ENCODE measurements at places on chromosomes 4 and X.

- no peak for DNase-seq
Observed at GRCh38 chr4:38820329-38821061, 15.9 kb upstream of the TLR1 start.

- no peak for DNase-seq
Observed at GRCh38 chrX:3286196-3286945, 60.1 kb downstream of the MXRA5 start.

DNA sequence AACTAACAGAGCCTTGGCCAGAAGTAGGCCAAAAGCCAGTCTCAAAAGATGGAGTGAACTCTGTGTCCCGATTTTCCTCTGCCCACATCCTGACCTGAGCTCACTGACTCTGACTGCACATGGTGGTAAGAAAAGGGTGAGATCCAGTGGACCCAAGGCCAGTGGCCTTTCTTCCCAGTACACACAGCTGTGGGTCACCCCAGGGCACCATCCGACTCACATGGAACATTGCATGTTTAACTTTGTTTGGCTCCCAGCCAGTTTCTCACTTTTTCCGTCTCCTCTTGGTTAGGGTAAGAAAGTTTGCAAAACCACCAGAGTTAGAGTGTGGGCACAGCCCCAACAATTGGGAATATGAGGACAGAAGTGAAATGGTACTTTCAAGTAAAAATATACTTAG lies 69.8 kb downstream of the GAB1 start:
- DNase-seq: no peak

DNA sequence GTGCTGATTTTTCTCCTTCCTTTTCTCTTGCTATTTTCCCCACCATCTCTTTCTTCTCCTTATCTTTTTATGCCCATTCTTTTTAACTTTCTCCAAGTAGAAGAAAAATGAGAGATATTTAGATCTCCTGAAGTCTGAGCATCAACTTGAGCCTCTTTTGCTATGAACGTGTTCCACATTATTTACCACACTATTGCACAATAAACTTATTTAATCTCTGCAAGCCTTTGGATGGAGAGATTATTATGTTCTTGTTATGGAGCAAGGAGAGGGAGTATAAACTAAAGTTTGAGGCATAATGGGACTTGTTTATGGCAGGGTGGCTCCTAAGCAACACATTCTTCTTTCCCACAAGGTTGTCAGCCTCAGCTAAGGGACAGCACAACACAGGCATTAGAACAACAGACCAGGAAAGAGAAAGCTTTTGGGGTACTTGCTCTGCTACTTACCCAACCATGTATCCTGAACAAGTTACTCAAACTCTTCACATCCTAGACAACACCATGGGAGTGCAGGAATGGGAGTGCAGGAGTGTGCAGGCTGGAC lies 365.5 kb upstream of the BOD1L1 start:
- no peak for DNase-seq

- DNase-seq: no peak
Observed at GRCh38 chr4:150906987-150907633, 108.0 kb downstream of the LRBA start.

GRCh38 chr4:174281182-174281737 lies 2.2 kb downstream of the FBXO8 start:
- no peak for DNase-seq

- no peak for DNase-seq
Observed at GRCh38 chr4:172573899-172574298, 594.7 kb upstream of the GALNT7 start.

GRCh38 chrX:47366041-47366722 lies 4.2 kb upstream of the ZNF157 start:
- DNase-seq: peak; percentile 78

- DNase-seq: no peak
Observed at GRCh38 chrX:67759018-67759417, 215.2 kb downstream of the AR start.

DNA sequence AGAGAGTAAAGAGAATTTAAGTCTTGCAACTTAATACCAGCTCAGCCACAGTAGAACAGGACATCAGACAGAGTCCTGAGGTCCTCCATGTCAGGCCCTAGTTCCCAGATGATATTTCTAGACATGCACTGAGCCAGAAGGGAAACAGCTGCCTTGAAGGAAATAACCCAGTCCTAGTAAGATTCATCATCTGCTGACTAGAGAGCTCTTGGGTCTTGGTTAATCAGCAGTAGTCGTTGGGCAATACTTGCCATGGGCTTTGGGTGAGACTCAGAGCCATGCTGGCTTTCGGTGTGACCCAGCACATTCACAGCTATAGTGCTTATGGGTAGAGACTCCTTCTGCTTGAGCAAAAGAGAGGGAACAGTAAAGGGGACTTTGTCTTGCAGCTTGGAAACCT lies 379.1 kb downstream of the AR start:
- DNase-seq: no peak

DNA sequence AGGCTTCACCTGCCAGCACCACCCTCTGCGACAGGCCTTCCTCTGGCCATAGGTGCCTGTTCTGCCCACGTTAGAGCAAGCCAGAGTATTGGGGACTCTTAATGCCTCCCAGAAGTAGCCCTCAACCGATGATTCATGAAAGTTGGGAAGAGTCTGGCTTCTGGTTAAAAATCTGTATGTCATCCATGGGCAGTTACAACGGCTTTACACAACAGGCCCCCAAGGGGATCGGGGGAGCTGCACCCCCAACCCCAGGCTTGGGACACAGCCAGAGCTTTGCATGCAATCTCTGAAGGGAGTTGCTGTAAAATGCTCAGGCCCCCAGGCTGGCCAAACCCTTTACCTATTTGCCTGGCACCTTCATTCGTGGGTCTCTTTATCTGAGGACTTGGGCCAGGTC lies 5.4 kb upstream of the CYTL1 start:
- DNase-seq: no peak

- DNase-seq: no peak
Observed at GRCh38 chr4:159343116-159343515, 240.2 kb downstream of the RAPGEF2 start.

- DNase-seq: no peak
Observed at GRCh38 chrX:39667191-39667590, 430.6 kb downstream of the BCOR start.

- no peak for DNase-seq
Observed at GRCh38 chr4:111556141-111556781, 589.0 kb upstream of the FAM241A start.

DNA sequence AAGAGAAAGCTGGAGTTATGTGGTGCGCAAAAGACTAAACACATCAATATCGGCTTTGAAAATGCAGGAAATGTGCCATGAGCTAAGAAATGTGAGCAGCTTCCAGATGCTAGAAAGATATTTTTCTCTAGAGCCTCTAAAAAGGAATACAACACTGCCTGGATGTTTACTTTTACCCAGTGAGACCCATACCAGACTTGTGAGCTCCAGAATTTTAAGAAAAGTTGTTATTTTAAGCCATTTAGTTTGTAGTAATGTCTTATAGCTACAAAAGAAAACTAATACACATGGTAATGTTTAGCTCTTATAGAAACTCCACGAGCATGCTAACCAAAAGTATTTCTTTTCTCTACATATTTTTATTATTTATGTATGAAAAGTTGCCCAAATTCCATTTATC lies 1389.4 kb downstream of the C4orf33 start:
- DNase-seq: no peak

GRCh38 chr4:176422001-176422400 lies 102.2 kb downstream of the SPCS3 start:
- no peak for DNase-seq

GRCh38 chr4:12926189-12927066 lies 557.7 kb downstream of the RAB28 start:
- DNase-seq: no peak

GRCh38 chr4:1018147-1019020 lies 7.0 kb downstream of the FGFRL1 start:
- DNase-seq: no peak

DNA sequence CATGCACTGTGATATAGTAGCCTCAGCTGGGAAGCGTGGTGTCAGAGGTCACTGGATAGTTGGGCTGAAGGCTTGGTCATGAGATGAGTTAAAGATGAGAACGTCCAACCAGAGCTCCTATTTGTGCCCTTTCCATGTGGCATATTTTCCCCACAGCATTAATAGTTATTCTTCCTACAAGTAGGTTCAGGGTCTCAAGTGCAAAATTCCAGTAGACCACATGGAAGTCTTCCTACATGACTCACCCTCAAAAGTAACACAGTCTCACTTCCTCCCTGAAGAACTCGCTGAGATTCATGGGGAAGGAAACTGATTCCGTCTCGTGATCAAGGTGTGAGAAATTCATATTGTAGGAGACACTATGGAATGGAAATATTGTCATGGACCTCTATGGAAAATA lies 1212.5 kb upstream of the PRKX start:
- DNase-seq: no peak

DNA sequence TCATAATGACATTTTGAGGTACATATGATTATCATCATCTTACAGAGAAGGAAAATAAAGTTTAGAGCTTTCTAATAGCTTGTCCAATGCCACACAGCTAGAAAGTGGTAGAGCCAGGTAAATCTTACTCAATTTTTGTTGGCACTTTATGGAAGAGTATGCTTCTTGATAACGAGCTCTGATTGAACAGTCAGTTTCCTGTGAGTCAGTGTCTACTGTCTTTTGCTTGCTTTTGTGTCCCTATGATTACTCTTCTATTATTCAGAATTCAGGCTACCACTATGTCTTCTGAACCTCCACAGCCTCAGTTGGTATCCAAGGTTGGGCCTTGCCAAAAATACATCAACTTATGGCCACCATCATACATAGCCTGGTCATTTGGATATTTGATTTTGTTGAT lies 2.6 kb downstream of the FAAH2 start:
- DNase-seq: no peak

DNA sequence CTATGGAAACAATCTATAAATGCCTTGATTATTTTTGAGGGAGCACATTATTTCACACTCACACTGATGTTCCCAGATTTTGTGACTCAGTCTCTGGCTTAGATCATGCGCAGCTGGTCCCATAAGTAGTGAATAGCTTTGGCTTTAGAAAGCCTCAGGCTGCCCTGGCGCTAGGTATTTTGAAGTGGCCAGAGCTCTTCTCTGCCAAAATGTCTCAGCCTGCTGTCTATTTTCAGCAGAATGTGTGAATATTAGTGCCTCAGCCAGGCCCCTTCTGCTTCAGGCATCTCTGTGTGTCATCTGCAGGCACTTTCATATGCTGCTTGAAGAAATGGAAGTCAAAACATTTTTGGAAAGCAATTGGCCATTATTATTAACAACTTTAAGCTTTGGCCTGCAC lies 931.0 kb upstream of the INTU start:
- no peak for DNase-seq

DNA sequence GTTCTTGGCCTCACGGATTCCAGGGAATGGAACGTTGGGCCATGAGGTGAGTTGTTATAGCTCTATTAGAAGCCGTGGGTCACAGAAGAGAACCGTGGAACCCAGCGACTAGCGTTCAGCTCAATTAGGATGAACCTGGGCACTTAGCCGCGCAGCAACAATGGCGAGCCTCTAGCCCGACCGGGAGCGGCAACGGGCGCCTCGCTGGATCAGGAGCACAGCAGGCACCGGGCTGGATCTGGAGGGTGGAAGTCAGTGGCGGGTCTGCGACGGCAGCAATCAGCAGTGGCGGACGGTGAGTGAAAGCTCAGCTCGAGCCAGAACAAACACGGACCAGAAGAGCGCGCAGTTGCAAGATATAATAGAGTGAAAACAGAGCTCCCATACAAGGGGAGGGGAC lies 34.2 kb downstream of the AGA start:
- DNase-seq: no peak

GRCh38 chr4:2365913-2366210 lies 52.6 kb downstream of the ZFYVE28 start:
- no peak for DNase-seq

GRCh38 chrX:110671068-110671803 lies 124.4 kb downstream of the CHRDL1 start:
- no peak for DNase-seq

GRCh38 chrX:70476934-70477733 lies 32.5 kb downstream of the DLG3 start:
- DNase-seq: no peak
